Astrocyte of the spinal cord (primary cell): ENCODE measurements at places on chromosomes 4 and X.

GRCh38 chr4:76947369-76947768 lies 2.2 kb upstream of the SEPTIN11 start:
- no peak for DNase-seq

- DNase-seq = no peak
These were observed 2.3 kb downstream of the DUSP9 start for GRCh38 chrX:153649178-153649914.

- DNase-seq = peak; percentile 53
These were observed 104.3 kb upstream of the RAPGEF2 start for GRCh38 chr4:158998624-158999023.

DNA sequence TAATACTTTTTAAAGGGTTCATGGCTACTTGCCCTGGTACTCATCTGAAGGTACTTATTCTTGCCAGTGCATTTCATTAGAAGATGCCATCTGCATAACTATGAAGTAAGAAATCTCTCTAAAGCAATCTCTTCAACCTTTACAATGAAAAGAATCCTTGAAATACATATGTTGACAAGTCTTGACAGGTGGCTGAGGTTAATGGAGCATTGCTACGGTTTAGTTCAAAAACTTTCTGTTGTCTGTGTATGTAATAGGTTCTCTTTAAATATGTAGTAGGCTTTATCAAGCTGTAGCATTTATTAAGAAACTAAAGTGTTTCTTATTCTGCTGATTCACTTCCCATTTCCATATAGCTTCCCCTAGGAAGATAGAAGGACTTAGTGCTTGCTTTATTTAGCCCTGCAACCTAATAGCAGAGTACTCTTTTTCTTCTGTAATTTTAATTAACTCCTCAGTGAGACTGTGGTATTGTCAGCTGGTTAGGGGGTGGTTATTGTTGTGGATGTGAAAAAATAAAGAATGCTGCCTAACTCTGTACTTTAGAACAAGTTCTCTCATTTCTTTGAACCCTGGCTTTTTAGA lies 39.3 kb downstream of the SLAIN2 start:
- no peak for DNase-seq

GRCh38 chrX:151386838-151387459 lies 10.1 kb upstream of the VMA21 start:
- DNase-seq = no peak

- DNase-seq = no peak
These were observed 3.8 kb downstream of the NAT8L start for GRCh38 chr4:2062808-2063524.

GRCh38 chrX:132692526-132692925 lies 203.7 kb upstream of the MBNL3 start:
- no peak for DNase-seq

DNA sequence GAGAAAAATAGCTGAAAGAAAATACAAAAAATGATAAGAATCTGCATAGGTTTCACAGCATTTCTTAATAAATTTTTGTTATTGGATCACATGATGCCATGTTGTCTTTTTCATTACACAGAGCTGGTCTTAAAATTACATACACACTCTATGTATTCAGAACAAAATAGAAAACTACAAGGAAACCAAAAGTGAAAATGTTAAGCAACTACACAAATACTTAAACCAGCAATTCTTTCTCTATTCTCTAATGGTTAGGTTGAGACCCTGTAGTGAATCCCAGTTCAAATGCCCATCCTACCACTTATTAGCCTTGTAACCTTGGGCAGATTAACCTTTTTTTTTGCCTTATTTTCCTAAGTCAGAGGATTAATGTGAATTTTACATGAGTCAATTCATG lies 2311.2 kb downstream of the PCDH7 start:
- no peak for DNase-seq

DNA sequence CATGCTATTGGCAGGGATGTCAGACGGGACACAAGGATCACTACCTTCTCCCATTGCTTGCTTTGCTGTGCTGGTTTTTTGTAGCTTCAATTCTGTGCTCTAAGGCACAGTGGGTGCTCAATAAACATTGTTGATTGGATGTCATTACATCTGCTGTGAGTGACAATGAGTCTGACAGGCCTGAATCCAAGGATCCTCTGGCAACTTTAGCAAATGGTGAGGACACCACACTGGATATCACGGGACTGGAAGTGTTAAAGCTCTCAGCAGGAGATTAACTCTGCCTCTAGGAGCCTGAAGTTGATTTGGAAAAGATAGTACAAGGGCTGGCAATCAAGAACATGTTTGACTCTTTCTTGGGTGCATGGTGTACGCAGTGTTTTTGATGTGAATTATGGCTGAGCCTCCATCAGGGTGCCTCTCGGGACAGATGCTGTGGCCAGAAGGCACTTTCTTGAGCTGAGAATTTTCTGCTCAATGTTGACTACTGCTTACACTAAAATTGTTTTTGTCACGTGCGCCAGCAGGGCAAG lies 217.9 kb downstream of the ARAP2 start:
- DNase-seq = no peak

- DNase-seq = no peak
These were observed 108.9 kb downstream of the UNC5C start for GRCh38 chr4:95439896-95440295.

- DNase-seq = no peak
These were observed 68.4 kb downstream of the MFAP3L start for GRCh38 chr4:169957785-169958184.

GRCh38 chr4:5730436-5730835 lies 19.4 kb downstream of the EVC start:
- no peak for DNase-seq

GRCh38 chr4:144699565-144699964 lies 53.6 kb downstream of the HHIP start:
- peak; percentile 63 for DNase-seq

- no peak for DNase-seq
These were observed 31.4 kb downstream of the USP53 start for GRCh38 chr4:119243868-119244267.

DNA sequence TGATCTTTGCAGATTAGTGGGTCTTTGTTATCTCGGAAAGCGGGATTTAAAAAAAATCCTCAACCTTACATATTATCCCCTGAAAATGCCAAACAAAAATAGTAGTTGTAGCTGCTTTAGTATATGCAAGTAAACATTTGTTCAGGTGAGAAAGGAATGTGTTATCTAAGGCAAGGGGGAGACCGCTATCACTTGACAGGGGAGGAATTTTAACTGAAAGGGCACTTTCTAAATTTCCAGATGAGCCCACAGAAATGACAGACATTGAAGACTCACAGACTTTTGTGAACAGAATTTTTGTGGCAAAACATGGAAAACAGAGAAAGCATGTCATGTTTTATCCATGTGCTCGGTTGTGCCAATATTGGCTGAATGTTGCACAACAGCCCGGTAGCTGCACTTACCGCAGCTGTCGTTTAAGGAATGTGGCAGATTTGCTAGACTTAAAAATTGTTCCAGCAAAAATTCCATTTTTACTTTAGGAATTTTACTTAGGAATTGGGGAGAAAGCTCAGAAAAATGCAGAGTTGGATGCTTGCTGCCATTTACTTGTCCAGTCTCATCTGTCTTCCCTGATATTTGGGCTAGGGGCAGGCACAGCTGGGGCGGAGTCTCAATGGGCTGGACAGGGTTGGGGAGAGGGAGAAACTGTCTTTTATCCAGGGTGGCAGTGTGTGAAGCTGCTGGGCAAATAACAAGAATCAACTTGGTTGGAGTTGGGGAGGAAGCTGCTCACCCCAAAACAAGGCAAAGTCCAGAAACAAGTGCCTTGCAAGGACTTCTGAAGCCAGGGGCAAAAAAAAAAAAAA lies 94.6 kb upstream of the RPS6KA3 start:
- no peak for DNase-seq

DNA sequence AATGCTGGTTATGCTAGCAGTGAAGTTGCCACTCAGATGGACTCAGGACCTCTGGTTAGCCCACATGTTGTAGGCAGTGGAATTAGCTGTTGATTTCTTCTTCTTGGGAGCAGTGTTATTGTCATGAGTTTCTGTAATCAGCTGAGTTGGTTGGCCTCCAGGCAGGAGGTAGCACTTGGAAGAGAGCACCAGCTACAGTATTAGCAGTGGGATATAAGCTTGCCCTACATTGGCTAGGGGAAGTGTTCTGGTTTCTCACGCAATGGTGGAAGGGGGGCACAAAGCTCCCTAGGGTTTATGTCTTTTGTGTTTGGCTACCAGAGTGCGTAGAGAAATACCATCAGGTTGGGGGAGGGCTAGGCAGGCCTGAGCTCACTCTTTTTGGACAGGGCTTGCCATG lies 34.0 kb upstream of the UCP1 start:
- no peak for DNase-seq

GRCh38 chr4:162959046-162959445 lies 207.6 kb downstream of the NAF1 start:
- DNase-seq = no peak

DNA sequence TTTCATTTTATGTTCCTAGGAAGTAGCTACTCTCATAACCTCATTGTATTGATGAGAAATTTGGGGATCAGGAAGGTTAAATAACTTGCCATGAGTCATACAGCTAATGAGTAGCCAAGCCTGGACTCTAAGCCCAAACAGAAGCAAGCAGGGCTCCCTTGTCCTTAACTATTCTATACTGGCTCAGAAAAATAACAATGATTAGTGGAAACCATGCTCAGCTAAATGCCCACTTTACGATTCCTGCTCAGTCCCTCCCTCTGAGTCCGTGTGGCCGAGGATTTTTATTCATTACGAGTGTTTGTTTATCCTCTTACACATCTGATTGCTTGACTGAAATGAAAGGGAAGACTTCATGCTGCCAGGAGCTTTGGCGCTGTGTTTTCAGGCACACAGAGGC lies 100.9 kb downstream of the SLC34A2 start:
- DNase-seq = no peak

- no peak for DNase-seq
These were observed 164.0 kb upstream of the RASGEF1B start for GRCh38 chr4:81635739-81636138.

DNA sequence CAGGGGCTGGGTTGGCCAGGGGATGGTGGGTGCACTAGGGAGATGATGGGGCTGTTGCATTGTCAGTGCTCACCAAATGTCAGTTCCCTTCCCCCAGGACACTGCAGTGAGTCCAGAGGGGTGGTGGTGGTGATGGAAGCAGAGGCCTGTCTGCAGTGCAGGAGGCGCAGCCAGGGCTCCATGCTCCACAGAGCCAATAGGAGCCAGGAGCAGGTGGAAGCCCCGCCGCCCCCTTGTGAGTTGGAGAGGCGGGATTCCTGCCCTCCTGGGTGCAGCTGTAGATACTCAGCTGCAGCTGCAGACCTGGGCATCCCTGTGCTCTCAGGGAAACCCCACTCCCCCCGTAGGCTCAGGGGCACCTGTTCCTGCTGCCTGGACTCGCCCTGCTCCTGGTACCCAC lies 284.7 kb downstream of the EVC2 start:
- DNase-seq = no peak

DNA sequence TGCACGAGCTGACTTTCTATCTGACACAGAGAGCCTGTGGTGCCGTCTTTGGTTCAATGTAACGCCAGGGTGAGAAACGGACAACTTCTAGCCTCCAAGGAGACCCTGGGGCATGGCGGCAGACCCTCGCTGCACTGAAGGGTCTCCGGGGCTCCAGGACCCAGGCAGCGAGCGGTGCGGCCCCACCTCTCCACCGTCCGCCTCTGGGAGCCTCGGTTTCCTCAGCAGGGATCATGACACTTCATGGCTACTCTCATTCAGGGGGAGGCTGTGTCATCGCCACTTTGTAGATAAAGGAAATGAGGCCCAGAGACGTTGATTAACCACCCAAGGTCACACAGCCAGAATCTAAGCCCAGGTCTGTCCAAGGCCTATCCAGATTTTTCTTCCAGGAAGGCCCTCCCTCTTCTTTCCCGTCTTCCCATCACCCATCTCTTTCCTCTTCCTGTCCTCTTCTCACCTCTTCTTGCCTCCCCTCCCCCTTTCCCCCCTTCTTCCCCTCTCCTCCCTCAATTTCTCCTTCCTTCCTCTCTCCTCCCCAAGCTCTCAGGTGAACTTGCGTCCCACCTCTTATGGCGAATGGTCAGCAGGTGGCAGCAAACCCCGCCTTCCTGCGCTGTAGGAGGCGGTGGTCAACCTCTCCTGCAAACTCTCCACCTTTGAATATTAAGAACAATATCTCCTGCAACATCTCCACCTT lies 69.3 kb upstream of the HMX1 start:
- no peak for DNase-seq

DNA sequence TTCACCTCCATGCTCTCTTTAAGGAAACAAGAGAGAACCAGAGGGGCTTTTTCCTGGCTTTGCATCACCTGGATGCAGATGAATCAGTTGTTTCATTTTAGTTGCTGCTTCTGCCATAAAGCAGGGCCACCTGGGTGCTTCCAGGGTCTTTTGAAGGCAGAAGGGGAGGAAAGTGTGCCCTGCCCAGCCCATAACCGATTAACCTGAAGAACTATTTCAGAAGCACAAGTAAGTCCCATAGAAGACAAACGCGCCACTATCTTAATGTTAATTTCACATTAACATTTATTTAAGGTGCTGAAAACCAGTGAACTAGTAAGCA lies 32.1 kb downstream of the IRF2 start:
- DNase-seq = no peak

DNA sequence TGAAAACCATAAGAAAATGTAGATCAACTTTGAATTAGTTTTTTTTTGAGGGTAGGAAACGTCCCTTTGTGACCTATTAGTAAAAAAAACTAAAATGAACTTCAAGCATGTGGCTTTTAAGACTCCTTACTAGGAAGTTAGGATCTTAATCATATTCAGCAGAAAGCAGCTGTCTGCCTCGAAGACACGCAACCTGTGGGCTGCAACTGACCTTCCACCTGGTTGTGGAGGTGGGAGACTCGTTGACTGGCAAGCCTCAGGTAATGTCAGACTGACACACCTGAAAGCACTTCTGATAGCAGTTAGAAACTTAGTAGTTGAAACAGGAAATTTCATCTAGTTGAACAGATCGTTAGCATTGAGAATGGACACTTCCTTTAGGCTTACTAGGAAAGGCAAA lies 37.4 kb downstream of the CCNG2 start:
- DNase-seq = no peak

DNA sequence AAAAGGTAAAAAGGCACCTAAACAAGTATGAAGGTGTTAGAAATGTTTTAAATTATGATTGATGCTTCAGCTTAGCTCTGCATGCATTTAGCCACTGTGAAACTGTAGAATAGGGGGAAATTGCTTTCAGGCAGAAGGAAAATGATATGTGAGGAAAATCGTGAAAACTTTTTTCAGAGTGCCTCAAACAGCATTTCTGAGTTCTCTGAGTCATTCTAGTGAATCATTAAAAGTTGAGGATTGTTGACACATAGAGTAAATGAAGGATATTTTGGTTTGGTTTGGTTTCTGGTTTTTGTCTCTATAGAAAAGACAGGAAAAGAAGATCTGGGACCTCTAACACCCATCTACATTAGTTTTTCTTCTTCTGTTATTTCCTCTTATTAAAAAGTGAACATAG lies 332.5 kb upstream of the TRAM1L1 start:
- peak; percentile 29 for DNase-seq

GRCh38 chr4:952881-953573 lies 20.3 kb downstream of the DGKQ start:
- DNase-seq = no peak
